ENCODE measurements at places on chromosomes 3 and 15.

DNA sequence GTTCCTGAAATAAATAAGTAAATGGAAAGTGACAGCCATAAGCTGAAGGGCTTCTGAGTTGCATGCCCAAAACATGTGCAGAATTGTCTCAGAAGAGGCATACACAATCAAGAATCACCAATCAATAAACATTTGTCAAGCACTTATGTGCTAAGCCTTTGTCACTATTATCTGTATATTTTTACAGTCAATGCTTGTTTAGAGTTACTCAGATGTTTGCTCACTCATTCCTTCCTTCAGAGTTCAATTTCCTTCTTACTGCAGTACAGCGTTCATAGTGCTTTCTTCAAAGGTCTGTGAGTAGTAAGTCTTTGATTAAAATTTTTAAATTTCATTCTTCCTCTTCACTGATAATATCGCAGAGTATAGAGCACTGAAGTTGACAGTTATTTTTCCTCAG is 17.2 kb downstream of the FOXL2NB start:
- DNase-seq: no peak

GRCh38 chr15:73621286-73621826 is 11.8 kb downstream of the NPTN start:
- DNase-seq: no peak

GRCh38 chr3:116114586-116114985 is 330.7 kb downstream of the LSAMP start:
- DNase-seq: no peak

GRCh38 chr15:52252781-52253180 is 42.8 kb downstream of the MYO5C start:
- DNase-seq: no peak

- no peak for DNase-seq
These were observed 5.0 kb downstream of the AEN start for GRCh38 chr15:88625943-88626741.

DNA sequence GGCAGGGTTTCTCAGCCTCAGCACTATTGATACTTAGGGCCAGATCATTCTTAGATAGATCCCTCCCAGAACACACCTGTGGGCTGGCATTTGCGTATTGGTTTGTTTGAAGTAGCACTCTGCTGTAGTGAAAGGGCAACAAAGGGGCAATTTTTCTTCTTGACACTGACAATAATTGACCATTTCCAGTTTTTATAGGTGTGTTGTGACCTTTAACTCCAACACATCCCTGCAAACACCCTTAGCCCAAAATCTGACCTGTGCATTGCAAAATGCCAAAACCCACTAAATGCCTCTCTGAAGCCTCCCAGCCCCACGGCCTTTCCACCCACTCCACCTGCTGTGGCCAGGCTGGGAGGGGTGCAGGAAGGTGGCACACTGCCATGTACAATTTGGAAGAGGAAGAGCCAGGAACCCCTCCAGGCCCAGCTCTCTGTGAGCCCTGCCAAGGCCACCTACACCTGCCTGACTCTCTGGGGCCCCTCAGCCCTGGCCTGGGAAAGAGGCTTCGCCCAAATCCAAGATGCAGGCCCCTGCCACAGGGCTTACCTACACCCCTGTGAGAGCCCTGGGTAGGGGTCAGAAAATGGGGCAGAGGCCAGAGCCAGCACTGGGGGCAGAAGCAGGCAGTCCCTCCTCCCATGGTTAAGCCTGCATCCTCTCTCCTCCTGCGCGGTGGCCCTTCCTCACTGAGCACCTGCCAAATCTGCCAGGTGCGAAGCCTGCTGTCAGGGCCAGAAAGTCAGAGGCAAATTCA is 9.6 kb upstream of the CYP11A1 start:
- DNase-seq: no peak

DNA sequence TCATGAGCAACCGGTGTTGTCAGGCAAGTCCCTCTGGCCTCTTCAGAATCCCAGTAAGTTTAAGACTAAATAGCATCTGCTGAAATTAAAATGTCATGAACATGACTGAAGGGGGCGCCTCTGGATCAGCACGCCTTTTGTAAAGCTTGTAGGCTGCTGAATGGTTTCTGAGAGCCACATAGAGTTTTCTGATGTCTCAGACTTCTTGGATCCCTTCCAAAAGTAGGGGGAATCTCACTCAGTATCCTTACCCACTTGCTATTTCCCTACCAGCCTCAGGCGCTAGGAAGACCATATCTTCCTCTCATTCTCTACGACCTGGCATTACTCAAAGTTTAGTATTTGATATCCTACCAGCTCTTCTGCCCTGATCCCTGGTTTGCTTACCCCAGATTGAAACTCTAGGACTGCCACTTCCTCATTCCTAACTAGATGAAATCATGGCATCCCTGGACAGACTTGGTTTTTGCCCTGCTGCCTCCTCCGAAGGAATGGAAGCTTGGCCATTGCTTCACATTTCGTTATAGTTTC is 62.7 kb upstream of the CD47 start:
- peak; percentile 39 for DNase-seq

GRCh38 chr3:127992127-127992526 is 60.1 kb upstream of the SEC61A1 start:
- DNase-seq: no peak

DNA sequence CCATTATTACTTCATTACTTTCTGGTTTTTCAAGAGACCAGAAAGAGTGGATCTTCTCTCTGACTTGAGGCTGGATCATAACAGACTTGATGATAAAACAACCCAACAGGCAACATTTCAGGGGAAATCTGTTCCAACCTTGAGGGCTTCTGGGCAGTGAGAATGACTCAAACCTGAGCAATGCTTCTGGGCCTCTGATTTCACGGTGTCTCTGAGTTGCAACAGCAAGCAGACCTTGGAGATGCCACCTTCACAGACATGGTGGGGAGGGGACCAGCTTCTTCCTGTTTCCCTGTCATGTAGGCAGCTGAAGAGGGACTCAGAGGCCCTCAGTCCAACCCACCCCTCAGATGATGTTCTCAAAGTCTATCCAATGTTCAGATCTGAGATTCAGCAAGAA is 104.0 kb downstream of the ABHD5 start:
- DNase-seq: no peak

DNA sequence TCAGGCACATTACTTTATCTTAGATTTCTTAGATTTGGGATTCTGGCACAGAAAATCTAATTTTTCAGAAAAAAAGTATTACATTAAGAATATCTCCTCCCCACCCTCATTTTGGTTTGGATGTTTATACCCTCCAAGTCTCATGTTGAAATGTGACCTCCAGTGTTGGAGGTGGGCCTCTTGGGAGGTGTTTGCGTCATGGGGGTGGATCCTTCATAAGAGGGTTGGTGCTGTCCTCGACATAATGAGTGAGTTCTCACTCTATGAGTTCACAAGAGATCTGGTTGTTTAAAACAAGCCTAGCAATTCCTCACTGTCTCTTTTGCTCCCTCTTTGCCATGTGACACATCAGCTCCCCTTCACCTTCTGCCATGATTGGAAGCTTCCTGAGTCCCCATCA is 45.6 kb upstream of the WWTR1 start:
- DNase-seq: no peak

DNA sequence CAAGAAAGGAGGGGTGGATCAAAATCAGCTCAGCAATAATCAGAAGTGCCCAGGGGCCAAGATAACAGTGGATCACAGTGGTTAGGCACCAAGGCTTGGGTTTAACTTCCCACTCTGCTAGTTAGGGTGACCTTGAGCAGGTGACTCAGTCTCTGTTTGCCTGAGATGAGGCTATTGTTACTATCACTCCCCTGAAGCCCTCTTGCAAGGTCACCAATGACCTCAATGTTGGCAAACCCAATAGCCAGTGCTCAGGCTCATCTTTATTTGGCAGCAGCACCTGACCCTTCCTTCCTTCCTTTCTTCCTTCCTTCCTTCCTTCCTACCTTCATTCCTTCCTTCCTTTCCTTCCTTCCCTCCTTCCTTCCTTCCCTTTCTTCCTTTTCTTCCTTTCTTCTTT is 102.4 kb upstream of the HACD2 start:
- no peak for DNase-seq

DNA sequence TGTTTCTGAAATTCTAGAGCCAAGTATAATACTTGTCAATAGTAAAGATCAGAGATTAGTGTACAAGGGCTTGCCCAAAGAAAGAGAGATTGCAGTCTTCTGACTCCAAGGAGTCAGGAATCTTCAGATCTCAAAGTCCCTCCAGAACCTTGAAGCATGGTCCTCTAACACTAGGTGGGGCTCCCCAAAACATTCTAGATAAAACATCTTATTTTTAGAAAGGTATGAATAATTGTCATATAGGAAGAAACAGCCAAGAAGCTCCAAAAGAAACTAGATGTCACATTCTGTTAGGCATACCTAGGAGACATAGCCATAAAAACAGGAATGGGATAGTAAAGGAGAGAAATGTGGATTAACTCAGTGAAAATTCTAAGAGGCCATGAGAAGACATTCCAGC is 10.7 kb downstream of the MUC13 start:
- no peak for DNase-seq

- DNase-seq: no peak
These were observed 528 bp downstream of the RBPMS2 start for GRCh38 chr15:64774629-64775493.

- no peak for DNase-seq
These were observed 73.2 kb downstream of the CLSTN2 start for GRCh38 chr3:140007911-140008869.

GRCh38 chr15:95944193-95944592 is 386.3 kb upstream of the NR2F2 start:
- no peak for DNase-seq

- no peak for DNase-seq
These were observed 7.8 kb upstream of the CLDN16 start for GRCh38 chr3:190380184-190380583.

DNA sequence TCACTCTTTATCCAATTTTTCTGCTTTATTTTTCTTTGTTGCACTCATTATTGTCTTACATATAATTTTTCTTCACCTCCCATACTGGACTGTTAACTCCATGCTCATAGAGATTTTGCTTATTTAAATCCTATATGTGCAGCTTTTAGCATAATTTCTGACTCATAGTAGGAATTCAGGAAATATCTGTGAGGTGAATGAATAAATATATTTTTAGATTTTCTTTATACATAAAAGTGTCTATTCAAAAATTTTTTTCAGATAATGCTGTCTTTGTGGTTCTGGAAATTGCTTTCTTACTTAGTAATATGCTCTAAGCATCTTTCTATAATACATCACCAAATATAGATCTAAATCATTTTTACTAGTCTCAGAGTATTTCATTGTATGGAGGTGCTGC is 191.8 kb upstream of the SUCLG2 start:
- no peak for DNase-seq

DNA sequence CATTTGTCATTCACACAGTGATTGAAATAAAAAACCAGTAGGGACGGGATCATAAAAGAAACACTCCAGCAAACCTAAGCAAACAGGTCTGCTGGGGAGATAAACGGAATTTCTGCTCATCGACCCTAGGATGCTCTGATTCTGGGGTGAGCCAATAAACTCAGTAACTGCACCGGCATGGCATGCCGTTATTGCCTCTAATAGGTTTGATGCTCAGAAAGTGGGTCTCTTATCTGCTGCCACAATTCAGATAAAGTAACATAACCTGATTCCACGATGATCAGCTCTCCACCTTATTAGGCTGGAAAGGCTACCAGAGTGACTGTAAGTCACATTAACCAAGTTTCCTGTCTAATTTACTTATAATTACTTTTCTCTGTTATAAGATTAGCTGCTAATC is 19.6 kb downstream of the DCLK3 start:
- no peak for DNase-seq

DNA sequence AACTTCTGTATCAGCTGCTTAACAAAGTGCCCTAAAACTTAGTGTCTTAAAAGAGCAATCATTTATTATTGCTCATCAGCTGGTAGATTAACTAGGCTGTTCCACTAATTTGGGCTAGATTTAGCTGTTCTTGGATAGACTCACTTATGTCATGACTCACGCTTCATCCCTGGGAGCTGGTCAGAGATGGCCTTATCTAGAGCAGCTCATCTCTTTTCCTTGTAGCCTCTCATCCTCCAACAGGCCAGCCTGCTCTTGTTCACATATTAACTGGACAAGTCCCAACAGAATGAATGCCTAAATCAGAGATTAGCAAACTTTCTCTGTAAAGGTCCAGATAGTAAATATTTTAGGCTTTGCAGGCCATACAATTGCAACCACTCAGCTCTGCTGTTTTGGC is 66.9 kb upstream of the PLAAT1 start:
- no peak for DNase-seq

DNA sequence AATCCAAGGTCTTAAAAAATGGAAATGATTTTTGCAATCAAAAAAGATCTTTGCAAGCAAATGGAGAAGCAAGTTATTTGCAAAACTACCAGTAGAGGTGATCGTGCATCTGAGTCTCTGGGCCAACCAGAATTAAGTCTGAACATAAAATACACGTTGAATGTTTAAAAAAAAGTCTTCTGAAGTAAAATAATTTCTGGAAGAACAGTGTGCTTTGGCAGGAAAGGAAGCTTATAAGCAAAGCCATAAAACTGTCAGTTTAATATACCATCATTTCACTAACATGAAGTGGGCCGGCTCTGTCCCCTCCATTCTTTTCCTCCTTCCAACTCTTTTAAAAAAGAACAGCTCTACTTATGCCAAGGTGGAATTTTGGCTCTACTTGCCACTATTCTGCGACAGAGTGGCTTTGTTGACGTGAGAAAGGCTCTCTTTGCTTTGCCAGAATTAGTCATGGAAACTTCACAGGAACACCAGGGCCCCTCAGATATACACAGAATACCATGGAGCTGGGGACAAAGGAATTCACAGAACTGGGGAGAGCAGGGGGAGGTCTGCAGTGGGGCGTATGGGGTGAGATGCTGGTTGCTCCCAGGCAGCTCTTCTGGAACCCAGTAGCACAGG is 29.8 kb downstream of the FSTL1 start:
- no peak for DNase-seq

DNA sequence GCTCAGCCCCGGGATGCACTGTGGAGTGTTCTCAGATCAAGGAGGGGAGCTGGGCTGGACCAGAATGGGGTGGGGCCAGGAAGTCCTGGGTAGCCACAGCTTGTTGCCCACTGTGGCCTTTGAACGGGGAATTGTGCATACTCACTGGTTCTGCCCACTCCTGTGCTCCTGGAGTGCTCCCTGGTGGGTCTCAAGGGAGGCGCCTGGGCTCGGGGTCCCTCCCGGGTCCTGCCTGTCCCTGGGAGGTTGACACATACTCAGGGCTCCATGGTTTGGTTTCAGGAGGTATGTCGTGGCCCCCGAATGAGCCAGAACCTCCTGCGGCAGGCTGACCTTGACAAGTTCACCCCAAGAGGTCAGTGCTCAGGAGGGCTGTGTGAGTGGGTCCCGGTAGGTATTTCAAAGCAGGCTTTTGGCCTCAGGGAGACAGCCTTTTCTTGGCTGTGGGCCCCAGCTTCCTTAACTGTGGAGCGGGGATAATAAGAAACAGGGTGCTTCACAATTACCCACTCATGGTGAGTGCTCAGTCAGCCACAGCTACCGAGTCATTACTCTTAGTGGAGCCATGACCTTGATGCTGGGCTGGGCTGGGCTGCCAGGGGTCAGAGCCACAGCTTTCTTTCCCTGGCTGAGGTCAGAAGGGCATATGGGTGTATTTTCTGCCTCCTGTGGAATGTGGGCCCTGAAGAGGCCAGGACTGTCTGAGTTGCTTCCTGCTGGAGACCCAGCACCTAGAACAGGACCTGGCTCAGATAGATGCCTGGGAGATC is 7.6 kb downstream of the DNAH1 start:
- no peak for DNase-seq
